ENCODE measurements at places on chromosomes 12 and 14.

GRCh38 chr12:42557586-42558172, 31.9 kb downstream of the PRICKLE1 start:
- no peak for DNase-seq

GRCh38 chr14:61569308-61569707, 126.0 kb upstream of the HIF1A start:
- no peak for DNase-seq

- no peak for DNase-seq
Measured at GRCh38 chr12:58711974-58712373, 208.3 kb downstream of the LRIG3 start.

- DNase-seq, result no peak
Measured at GRCh38 chr12:32305163-32305562, 94.2 kb upstream of the FGD4 start.

GRCh38 chr12:85279449-85280164, 413 bp upstream of the ALX1 start:
- DNase-seq, result no peak

GRCh38 chr12:70366581-70367257, 629 bp downstream of the KCNMB4 start:
- no peak for DNase-seq

GRCh38 chr12:50224026-50224692, 57.0 kb upstream of the CERS5 start:
- no peak for DNase-seq

DNA sequence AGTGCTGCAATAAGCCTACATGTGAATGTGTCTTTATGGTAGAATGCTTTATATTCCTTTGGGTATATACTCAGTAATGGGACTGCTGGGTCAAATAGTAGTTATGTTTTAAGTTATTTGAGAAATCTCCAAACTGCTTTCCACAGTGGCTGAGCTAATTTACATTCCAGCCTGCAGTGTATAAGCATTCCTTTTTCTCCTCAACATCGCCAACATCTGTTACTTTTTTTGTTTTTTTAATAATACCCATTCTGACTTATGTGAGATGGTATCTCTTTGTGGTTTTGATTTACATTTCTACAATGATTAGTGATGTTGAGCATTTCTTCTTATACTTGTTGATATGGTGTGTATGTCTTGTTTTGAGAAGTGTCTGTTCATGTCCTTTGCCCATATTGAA, 1186.2 kb downstream of the BCL11B start:
- DNase-seq, result no peak

GRCh38 chr12:111149299-111149698, 219.6 kb downstream of the PHETA1 start:
- no peak for DNase-seq

DNA sequence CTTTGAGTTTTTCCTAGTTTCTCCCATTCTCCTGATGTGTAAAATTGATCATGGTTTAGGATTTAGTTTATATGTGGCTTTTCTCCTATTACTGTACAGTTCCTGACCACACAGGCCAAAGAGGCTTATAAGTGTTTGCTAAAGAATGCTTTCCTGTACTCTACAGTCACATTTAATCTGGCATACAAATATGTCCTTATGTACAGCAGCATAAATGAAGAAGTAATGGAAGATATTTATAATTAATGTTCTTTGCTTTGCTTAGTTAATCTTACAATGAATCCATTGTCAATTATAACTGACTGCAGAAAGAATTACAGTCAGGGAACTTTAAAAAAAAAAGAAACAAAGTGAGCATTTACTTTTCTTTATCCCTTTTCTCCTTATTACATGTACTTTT, 293.9 kb downstream of the KCNC2 start:
- no peak for DNase-seq

- no peak for DNase-seq
Measured at GRCh38 chr14:38616959-38617358, 361.1 kb upstream of the CLEC14A start.

DNA sequence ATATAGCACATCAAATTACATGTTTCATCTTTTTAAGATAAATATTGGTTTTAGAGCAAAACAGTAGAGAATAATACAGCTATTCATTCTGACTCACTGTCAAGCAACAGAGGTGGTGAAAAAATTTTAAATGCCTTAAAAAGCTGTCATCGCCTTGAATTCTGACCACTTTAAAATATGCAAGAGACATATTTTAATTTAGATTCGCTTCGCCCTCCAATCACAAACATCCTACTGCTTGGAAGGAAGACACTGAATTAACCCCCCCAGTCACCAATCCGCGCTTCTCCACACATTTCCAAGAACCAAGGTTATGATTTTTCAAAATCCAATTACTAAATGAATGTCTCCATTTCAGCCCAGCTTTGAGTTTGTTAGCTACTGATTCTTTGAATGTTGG, 112.4 kb downstream of the TMEM132D start:
- DNase-seq, result no peak

- no peak for DNase-seq
Measured at GRCh38 chr14:69663300-69663643, 51.9 kb downstream of the SUSD6 start.

DNA sequence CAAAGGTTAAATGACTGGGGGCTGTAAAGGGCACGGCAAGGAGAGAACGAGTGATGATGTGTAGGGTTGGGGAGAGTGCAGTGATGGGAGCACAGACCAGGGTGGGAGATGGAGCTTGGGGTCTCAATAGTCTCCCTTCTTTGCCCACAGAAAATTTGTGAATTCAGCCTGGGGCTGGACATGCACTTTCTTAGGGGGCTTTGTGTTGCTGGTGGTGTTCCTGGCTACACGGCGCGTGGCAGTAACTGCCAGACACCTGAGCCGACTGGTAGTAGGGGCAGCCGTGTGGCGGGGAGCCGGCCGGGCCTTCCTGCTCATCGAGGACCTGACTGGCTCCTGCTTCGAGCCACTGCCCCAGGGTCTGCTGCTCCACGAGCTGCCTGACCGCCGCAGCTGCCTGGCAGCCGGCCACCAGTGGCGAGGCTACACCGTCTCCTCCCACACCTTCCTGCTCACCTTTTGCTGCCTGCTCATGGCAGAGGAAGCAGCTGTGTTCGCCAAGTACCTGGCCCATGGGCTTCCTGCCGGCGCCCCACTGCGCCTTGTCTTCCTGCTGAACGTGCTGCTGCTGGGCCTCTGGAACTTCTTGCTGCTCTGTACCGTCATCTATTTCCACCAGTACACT, 1.7 kb downstream of the FITM1 start:
- DNase-seq, result no peak

- DNase-seq, result no peak
Measured at GRCh38 chr12:132275110-132275531, 54.3 kb downstream of the GALNT9 start.

- DNase-seq, result no peak
Measured at GRCh38 chr14:69459122-69459521, 25.4 kb upstream of the PLEKHD1 start.

- no peak for DNase-seq
Measured at GRCh38 chr14:32986791-32987540, 48.3 kb downstream of the NPAS3 start.

DNA sequence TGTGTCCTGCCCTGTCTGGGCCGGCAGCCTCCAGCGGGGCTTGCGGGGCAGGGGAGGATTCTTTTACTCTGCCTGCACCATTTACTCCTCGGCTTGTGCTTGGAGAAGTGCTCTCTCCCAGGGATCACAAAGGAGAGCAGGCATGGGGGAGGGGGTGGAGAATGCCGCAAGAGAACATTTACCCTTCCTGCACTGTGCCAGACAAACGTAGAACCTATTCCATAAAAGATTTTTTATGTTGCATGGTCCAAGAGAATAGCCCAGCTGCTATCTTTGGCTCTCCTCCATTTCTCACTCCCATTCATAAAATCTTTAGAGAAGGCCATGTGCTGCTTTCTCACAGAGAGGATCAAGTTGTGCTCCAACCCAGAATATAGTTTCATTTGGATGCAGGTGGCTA, 159.4 kb downstream of the SPTSSA start:
- DNase-seq, result no peak

DNA sequence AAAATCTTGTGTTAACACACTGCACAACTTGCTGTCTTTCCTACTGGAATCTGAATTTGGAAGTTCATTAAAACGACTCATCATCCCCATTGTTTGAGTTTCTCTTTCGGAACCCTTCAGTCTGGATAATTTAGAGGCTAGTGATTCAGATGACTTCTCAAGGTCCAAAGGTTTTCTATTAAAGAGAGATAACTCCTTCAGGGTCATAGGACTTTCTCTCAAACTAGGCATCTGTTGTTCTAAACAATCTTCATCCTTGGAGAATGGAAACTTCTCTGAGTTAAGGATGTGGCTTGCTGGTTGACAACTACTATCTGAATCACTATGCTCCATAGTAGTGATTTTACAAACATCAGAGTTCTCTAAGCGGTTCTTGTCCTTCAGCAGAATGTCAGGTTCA, 4.4 kb downstream of the MLH3 start:
- no peak for DNase-seq

GRCh38 chr12:6872073-6873048, 742 bp downstream of the SPSB2 start:
- DNase-seq, result no peak

- no peak for DNase-seq
Measured at GRCh38 chr14:61478971-61479473, 157.6 kb downstream of the PRKCH start.

DNA sequence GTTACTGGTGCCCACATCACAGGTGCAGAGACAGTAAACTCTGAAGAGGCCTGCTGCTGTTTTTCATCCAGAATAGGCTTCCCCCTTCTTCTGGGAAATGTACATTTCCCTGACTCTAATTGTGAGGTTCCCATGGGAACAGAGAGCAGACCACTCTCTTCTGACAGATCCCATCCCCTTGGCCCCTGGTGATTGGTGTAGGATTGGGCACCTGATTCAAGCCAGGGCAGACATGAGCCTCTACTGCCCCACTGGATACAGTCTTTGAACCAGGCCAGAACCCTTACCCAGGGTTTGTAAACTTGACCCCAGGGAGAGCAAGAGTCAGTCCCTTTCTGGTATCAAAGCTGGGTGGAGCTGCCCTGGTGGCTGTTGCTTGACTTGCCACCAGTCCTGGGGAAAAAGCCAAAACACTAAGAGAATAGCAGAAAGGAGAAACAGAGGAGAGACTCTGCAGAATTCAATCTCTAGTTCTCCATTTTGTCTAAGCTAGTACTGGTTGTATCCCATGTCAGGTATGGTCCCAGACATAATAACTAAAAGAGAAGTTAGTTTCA, 14.8 kb upstream of the NFYB start:
- no peak for DNase-seq

GRCh38 chr12:78018171-78018910, 187.6 kb downstream of the NAV3 start:
- no peak for DNase-seq

DNA sequence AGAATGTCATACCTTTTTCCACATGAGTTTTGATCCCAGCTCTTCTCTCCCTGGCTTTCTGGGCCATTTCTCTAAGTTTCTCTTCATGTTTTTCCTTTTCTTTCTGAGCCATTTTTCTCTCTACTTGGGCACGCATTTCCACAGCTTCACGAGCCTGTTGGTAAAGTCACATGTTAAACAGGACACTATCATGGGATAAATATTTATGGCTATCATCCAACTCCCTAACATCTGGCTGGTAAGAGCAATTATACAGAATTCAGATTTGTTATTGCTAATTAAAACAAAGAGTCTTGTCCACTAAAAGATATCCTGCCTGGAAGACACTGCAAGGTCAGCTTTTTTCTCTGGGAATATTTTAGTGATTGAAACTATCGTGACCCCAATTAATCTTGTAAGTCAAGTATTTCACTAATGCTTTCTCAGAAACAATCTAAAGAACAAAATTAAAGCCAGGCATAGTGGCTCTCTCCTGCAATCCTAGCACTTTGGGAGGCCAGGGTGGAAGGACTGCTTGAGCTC, 23.1 kb downstream of the SLIRP start:
- no peak for DNase-seq

GRCh38 chr12:95191060-95191696, 26.1 kb downstream of the FGD6 start:
- no peak for DNase-seq
